Testis (tissue), 5 donors: ENCODE measurements at places on chromosomes 6 and 20. TPM values are rescaled to one million over a fixed set of nuclear protein-coding genes. Genes with fewer than 3 reads are reported as not detected.
A peak's percentile ranks its signal among the peaks of the same experiment; 100 is the strongest.

GRCh38 chr6:119189498-119189897 is 111.0 kb upstream of the FAM184A start:
- H3K27me3 ChIP-seq = no peaks in the 10 kb centered on the region
- no peak for DNase-seq
- H3K4me3 ChIP-seq = no peak overlapping the region
- no peaks in the 10 kb centered on the region for H3K36me3 ChIP-seq
- no peaks in the 10 kb centered on the region for H3K4me1 ChIP-seq
- H3K27ac ChIP-seq = no peak overlapping the region

DNA sequence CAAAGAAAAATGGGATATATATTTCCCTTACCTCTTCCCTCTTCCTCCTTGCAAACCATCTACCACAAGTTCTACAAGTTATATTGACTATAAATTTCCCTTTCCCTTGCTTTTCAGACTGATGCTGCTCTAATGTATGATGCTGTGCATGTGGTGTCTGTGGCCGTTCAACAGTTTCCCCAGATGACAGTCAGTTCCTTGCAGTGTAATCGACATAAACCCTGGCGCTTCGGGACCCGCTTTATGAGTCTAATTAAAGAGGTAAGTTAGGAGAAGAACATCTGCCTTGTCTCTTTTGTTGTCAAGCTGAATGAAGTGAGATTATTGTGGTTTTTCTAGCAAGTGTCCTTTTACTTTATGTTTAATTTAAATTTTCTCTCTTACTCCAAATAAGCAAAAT is 406.0 kb downstream of the GRIK2 start:
- DNase-seq = no peak
- H3K27me3 ChIP-seq = no peaks in the 10 kb centered on the region
- no peaks in the 10 kb centered on the region for H3K4me1 ChIP-seq
- H3K27ac ChIP-seq = no peak overlapping the region
- no peak overlapping the region for H3K4me3 ChIP-seq

DNA sequence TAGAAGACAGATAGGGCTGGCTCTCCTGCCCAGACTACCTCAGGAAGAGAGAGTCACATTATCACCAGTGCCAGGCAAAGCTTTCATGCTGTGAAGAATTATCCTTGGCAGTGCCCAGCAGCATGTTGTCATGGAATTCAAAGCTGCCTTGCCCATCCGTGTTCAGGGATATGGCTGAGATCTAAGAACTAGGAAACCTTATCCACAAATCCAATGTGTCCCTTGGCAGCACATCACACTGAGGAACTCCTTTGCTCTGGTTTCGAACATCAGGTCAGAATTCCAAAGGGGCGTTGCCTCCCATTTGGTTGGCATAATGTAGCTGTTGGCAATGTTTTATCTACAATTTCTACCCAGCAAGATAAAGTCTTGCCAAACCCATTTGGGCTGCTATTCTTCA is 52.7 kb downstream of the ADGRF1 start:
- H3K4me1 ChIP-seq = peaks cover 21% of the 10 kb centered on the region
- H3K4me3 ChIP-seq = no peak overlapping the region
- H3K27ac ChIP-seq = peak overlapping the region; percentile 57
- DNase-seq = peak; percentile 41
- H3K27me3 ChIP-seq = no peaks in the 10 kb centered on the region

- no peak for DNase-seq
- H3K4me3 ChIP-seq = no peak overlapping the region
- no peaks in the 10 kb centered on the region for H3K4me1 ChIP-seq
- H3K36me3 ChIP-seq = no peaks in the 10 kb centered on the region
- H3K27me3 ChIP-seq = no peaks in the 10 kb centered on the region
Observed at GRCh38 chr20:34510575-34510974, 5.6 kb upstream of the DYNLRB1 start.

The FAM217A gene
- 30.6 TPM for total RNA-seq

GRCh38 chr20:51444467-51444866 is 98.1 kb downstream of the NFATC2 start:
- no peak overlapping the region for H3K4me3 ChIP-seq
- H3K36me3 ChIP-seq = no peaks in the 10 kb centered on the region
- no peak for DNase-seq
- no peak overlapping the region for H3K27ac ChIP-seq
- H3K27me3 ChIP-seq = no peaks in the 10 kb centered on the region

DNA sequence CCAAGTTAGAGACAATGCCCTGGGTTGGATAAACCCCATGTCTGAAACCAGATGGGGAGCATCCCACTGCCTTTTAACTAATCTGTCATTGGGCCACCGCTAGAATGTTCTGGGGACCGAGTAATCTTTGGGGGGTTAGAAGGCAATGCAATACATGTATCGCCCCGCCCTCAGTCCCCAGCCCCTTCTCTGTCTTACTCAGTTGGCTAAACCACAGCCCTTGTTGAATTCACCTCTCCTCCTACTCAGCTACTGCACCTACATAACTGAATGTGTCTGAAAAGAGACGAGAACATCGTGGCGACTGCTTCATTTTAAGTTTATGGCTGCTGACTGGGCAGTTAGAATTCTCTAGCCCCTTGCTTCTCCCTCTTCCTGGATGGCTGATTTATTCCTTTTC is 15.1 kb upstream of the CCR6 start:
- H3K27me3 ChIP-seq = no peaks in the 10 kb centered on the region
- H3K36me3 ChIP-seq = no peaks in the 10 kb centered on the region
- no peaks in the 10 kb centered on the region for H3K4me1 ChIP-seq
- H3K4me3 ChIP-seq = no peak overlapping the region
- no peak overlapping the region for H3K27ac ChIP-seq

The DAAM2 gene
- total RNA-seq = 64.5 TPM

The CCN2 gene
- 39.1 TPM for total RNA-seq
